Stimulated activated CD4-positive, alpha-beta T cell treated with anti-CD3 and anti-CD28 coated beads, Interleukin-12 subunit alpha, Interleukin-12 subunit beta, amount 100 ng/mL, for 4 hours (primary cell): ENCODE measurements at places on chromosomes 2 and 18.

DNA sequence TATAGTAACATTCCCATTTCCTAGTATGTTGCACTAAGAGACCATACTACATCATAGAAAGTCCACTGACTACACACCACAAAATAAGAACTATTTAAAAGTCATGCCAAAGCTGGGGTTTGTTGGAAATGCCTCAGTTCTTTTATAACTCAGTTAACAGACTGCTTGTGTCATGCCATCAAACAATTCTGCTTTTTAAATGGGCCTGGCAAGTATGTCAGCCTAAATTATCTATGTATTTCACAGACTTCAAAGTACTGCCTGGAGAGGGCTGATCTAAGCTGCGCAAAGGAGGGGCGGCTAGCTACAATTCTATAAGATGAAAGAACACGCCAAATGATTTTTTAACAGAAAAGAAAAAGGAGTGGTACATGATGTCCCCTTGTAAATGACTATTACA, 49.6 kb downstream of the FARSB start:
- no peak for DNase-seq

- DNase-seq: no peak
Observed at GRCh38 chr18:2672872-2673271, 17.3 kb downstream of the SMCHD1 start.

GRCh38 chr2:162175714-162176113, 23.7 kb upstream of the GCG start:
- no peak for DNase-seq

DNA sequence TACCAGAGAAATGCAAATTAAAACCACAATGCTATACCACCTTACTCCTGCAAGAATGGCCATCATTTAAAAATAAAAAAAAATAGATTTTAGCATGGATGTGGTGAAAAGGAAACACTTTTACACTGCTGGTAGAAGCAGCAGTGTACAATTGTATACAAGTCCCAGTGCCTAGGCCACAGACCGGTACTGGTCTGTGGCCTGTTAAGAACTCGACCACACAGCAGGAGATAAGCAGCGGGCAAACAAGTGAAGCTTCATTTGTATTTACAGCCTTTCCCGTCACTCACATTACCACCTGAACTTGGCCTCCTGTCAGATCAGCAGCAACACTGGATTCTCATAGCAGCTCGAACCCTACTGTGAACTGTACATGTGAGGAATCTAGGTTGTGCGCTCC, 60.7 kb upstream of the DSC1 start:
- DNase-seq: no peak

GRCh38 chr18:45920367-45920766, 46.8 kb downstream of the EPG5 start:
- no peak for DNase-seq

DNA sequence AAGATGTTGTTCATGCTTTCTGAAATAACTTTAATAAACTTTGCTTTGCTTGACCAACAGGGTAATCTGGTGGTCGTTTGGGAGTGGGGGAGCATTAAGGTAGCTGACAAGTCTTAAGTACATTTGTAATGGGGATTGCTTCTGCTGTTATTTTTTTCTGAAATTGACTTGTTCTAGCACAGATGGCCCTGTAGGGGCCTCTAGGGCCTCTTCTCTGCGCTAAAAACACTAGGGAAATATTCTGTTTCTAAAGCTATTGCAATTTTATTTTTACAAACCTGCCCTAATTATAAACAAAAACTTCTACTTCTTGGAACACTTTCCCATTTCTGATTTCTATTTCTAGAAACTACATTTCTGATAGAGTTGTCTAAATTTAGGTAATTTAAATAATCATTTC, 191.3 kb upstream of the KCNJ3 start:
- DNase-seq: no peak

GRCh38 chr2:238080518-238080917, 19.6 kb upstream of the ESPNL start:
- DNase-seq: no peak

DNA sequence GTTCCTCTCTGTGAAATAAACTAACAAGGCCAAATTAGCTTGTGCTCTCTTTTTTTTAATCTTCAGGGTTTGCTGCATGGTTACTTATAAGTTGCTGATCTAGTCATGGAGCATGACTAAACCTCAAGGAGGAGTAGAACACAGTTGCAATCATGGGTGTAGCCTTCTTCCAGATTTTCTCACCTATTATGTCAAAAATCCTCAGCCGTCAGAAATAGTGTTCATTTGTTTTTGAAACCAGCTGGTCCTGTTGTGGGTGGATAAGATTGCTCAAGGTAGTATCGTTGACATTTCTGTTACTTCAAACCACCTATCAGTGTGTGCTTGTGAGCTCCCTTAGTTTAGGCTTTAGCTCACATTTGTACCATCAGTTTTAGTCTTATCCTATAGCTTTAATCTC, 11.2 kb downstream of the RELCH start:
- DNase-seq: no peak

- DNase-seq: no peak
Observed at GRCh38 chr2:127932199-127932876, 46.6 kb upstream of the AMMECR1L start.

- no peak for DNase-seq
Observed at GRCh38 chr2:28063492-28063962, 173.0 kb downstream of the BABAM2 start.

GRCh38 chr2:46001741-46002506, 295.3 kb upstream of the EPAS1 start:
- DNase-seq: no peak

GRCh38 chr2:119694845-119695521, 16.0 kb downstream of the TMEM177 start:
- DNase-seq: no peak

DNA sequence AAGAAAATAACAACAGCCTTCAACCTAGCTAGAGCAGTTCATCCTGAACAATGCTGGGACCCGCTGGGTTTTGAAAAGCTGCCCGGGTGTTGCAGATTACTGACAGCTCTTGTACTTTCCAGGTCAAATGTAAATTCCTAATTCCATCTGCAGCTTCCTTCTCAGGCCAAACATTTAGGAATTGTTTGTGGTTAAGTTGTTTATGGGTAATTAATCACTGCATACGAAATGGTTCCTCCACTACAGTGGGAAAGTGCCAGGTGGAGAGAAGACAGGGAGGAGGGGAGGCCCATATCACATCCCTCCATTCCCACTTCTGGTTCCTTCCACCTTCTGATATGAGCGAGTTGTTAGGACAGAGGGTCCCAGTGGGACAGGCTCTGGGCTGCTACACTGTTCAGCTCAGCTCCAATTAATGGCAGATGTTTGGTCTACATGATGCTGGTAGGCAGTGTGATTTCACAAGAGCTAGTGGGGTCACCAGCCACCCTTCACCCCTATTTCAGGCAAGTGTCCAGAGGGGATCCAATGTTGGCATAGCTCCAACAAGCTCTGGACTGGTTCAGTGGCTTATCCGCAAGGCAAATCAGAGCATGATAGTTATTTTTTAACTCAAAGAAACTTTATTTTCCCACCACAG, 112.9 kb upstream of the ACAA2 start:
- DNase-seq: no peak

DNA sequence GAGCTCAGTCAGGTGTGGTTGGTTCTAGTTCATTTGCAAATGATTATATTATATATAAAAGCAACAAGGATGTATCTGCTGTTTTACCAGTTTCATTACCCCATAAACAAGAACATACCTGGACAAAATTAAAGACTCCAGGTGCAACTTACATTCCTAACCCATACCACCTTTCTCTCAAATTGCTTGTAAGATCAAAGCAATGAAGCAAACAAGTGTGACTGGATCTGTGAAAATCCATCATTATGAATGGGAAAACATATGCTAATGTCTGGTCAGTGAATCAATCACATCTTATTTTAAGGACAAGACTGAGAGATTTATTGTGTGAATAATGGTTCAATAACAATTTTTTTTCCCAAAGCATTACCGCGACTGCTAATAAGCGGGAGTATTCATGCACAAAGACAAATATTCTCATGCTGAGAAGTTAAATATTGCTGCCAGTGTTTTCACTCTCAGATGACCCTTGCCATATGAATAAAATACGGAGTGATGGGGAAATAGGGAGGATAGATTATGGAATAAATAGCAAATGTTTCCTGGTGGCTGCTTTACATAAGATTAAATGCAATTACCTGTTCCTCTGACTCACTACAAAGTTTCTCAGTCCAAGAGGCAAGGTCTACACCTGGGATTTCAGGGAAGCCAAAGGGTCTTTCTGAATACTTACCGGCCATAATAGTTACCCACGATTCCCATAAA, 59.3 kb downstream of the WDR75 start:
- no peak for DNase-seq

DNA sequence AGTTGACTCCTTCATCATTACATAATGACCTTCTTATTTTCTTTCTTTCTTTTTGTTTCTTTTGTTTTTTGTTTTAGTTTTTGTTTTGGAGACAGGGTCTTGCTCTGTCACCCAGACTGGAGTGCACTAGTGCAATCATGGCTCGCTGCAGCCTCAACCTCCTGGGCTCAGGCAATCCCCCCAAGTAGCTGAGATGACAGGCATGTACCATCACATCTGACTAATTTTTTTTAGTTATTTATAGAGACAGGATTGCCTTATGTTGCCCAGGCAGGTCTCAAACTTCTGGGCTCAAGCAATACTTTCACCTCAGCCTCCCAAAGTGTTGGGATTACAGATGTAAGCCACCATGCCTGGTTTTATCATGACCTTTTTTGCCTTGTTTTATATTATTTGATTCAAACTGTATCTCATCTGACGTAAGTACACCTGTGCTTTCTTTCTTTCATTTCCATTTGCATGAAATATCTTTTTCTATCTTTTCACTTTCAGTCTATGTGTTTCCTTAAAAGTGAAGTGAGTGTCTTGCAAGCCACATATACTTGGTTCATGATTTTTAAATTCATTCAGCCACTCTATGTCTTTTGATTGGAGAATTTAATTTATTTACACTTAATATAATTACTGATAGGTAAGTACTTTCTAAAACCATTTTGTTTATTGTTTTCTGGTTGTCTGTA, 39.1 kb downstream of the SP100 start:
- DNase-seq: no peak

- no peak for DNase-seq
Observed at GRCh38 chr2:67825476-67825875, 237.3 kb downstream of the C1D start.

DNA sequence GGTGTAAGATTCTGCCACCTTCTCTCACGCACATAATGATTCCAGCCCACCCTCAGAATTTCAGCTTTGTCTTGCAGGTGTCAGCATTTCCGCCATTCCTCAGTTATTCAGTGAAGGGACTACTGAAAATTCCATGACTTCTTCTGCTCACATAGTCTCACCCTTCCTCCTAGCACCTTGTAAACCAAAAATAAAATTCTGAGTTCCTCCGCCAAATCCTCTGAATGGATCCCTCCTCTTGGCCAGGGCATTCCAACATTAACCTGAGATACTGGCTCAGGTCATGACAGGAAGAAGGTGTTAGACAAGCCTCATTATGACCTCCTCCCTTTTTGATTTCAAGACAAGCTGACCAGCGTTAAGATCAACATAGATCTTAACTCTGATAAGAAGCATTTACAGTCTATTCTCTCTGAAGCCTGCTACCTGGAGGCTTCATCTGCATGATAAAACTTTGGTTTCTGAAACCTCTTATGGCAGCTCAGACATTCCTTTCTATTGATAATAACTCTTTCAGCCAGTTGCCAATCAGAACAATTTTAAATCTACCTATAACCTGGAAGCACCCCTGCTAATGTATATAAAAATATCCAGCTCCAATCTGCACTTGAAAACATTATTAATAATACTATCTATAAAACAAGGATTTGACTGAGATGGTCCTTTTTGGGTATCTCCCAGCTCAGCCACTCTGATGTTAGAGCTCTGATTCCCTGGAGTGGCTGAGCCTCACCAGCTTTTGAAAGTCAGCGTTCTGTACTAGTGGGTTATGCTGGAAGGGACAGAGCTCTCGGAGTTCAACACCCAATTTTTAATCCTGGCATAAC, 136.4 kb upstream of the APCDD1 start:
- DNase-seq: no peak

DNA sequence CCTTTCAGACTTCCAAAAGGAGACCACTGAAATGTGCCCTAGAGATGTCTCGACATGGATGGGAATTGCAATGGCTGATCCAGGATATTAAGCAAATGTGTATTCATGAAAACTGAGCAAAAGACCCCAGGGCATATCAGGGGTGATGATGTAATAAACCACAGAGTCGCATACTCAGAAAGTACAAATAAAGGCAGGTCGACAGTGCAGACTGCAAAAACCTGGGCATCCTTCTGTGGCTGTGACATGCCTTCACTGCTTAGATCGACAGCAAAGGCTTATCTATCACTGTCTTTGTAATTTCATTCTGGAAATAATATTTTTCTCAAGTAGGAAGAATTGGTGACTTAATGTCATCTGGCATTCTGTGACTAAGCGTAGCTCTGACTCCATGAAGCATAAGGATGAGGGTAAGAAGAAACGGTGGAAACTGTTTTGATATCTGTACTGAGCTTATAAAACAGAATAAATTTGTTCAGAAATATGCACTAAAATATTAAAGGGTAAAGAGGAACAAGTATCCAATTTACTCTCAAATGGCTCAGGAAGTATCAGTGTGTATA, 115.6 kb upstream of the NRP2 start:
- DNase-seq: no peak

GRCh38 chr18:46560671-46561045, 96.4 kb downstream of the LOXHD1 start:
- no peak for DNase-seq

DNA sequence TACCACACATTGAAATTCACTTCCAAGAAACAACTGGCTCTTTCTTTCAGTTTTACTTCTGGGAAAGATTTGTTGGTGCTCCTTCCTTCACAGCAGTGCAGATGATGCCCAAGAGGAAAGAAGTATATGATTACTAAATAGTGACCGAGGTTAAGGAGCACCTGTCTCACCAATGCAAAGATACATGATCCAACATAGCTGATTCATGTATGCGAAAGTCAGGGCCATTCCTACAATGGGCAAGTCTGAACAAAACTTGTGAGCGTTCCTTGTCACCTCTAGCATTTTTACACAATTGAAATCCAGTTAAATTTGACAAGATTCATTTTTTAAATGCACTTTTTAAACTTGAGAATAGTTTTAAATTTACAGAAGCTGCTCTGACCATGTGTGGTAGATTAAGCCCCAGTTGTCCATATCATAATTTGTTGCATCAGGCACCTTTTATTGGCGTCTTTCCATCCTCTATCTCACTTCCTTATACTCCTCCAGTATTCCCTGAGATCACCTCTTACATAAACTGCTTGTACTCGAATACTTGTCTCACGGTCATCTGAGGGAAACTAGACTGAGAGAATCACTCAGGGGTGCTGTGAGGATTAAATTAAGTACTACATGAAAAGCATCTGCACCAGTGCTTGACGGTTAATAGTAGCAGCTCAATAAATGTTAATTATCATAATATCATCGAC, 438.8 kb upstream of the CDH20 start:
- DNase-seq: no peak

GRCh38 chr2:161873707-161874106, 200.3 kb downstream of the DPP4 start:
- DNase-seq: no peak

- DNase-seq: no peak
Observed at GRCh38 chr18:7558769-7559168, 8.3 kb upstream of the PTPRM start.

DNA sequence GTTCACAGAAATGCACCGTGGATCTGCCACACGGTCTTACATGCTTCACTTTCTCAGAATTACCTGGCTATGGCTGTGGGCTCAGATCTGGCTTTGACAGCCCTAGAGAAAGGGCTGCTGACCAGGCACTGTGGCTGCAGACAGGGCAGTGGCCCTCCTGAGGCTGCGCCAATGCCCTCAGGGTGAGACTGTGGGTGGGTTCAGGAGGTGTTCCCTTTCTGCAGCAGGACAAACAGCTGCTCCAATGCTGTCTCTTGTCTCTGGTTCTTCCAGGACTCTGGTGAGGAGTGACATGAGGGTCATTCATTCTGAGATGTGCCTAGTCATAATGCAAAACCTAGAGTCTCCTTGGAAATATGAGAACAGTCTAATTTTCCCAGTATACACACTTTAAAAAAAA, 90.5 kb upstream of the SMIM21 start:
- no peak for DNase-seq
